H9 (cell line): ENCODE measurements at places on chromosomes 2 and 18.

DNA sequence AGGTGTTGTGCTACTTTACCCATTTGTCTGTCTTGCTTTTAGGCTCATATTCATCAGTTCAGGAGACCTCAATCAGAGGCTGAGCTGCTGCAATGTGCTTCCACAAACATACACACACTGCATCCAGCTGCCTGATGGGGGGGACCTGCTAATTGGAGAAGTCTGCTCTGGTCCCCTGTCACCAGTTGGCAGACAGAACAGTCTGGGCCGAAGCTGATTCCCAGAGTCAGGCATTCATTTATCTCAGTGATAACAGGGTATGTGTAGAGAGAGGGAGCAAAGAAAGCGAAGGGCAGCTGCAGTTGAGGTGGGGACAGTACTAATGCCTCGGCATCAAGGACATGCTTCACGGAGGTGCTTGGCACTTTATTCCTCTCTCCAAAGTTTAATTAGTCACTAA, 584.3 kb upstream of the PIK3C3 start:
- no peak for DNase-seq

GRCh38 chr18:50992351-50992762, 24.5 kb downstream of the ELAC1 start:
- peak; percentile 63 for DNase-seq

DNA sequence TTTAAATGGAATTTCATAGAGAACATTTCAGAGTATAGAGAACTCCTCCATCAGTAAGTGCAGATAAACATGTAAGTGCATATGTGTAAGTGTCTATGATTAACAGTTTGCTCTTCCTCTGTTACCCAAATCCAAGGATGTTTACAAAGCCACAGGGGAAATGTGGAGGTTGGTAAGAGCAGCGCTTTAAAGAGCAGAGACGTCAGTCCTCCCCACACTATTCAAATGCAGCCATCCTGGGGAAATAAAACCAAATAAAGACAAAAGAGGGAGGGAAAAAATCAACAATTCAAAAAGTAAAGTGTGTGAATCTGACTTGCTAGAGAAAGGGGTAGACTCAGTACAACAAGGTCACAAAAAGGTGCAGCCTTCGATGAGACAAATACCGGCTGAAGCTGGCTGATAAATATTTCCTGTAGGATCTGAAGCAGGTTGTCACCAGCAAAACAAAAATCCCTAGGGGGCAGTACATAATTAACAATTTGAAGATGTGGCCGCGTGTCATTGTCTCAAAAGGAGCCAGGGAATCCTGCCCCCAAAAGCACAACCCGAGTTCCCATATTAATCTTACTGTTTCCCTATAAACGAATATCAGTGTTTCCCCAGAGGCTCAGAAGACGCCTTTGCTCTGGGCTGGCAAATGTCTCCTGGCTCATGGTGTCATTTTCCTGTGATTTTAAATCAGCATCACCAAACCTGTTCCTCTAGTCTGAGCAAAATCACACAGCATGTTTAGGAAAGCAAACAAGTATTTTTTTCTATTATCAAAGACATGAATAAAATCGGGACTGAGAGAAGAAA, 216.5 kb downstream of the CDCA7 start:
- no peak for DNase-seq

DNA sequence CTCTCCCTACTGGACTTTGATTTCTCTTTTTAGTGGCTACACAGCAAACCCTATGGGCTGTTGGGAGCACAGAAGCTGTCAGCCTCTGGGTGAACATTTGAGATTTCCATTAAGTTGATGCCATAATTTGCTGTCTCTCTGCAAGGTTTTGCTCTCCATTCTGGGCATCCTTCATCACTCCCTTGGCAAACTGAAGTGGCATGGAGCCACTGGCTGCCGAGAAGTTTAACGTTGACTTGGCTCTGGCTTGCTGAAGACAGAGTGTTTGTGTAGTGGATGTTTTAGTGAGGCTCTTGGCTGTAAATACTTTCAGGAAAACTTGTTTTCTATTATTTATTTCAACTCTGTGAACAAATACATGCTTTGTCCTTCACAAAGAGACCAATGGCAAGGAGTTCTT, 91.5 kb downstream of the ALK start:
- no peak for DNase-seq
